ENCODE measurements at places on chromosomes 7 and 10. TPM values are rescaled to one million over a fixed set of nuclear protein-coding genes. Genes with fewer than 3 reads are reported as not detected.

CALML5 gene
- total RNA-seq = not detected

PODXL gene
- total RNA-seq = 64.4 TPM

GIMAP5 gene
- 19.2 TPM for total RNA-seq

PRF1 gene
- total RNA-seq = 4.1 TPM

Measured in ureter (tissue), 1 donor.